ENCODE measurements at places on chromosomes 2 and 18.

GRCh38 chr2:32986480-32986879 lies 39.7 kb downstream of the LTBP1 start:
- DNase-seq, result no peak

GRCh38 chr2:241721852-241722251 lies 12.6 kb upstream of the D2HGDH start:
- no peak for DNase-seq

DNA sequence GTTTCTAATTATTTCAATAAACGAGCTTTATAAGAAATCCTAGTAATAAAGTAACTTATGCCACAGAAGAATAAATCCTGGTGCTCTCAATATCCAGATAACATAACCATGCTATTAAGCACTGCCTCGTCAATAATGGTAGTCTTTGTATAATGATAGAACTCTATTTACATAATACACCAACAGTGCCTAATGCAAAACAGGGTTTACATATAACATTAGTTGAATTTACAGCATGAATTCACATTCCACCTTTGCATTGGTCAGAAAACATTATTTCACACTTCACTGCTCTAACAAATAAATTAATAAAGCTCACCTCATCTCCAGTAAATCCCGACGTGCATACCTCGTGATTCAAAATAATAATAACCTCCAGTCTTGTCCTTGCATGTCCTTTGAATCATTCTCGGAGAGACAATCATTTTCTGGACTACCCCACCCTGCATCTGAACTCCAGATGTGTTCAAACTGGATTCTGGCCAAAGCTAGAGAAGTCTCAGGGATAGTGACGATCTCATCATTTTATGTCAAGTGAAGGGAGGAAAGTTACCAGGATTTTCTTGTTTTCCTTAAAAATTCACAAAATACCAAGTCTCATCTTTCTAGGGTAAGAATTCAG lies 189.2 kb downstream of the NCKAP5 start:
- no peak for DNase-seq

DNA sequence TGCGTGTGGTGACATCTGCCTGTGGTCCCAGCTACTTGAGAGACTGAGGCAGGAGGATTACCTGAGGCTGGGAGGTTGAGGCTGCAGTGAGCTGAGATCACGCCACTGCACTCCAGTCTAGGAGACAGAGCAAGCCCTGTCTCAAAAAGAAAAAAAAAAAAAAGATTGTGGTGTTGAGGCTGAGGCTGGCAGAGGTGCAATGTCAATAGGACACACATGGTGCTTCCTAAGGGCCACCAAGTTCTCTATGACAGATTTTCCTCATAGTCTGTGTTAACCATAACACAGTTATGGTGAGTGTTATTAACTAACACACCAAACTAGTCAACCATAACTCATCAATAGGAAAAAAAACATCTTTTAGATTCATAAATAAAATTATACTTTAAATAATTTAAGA lies 494.4 kb downstream of the TMX3 start:
- no peak for DNase-seq

DNA sequence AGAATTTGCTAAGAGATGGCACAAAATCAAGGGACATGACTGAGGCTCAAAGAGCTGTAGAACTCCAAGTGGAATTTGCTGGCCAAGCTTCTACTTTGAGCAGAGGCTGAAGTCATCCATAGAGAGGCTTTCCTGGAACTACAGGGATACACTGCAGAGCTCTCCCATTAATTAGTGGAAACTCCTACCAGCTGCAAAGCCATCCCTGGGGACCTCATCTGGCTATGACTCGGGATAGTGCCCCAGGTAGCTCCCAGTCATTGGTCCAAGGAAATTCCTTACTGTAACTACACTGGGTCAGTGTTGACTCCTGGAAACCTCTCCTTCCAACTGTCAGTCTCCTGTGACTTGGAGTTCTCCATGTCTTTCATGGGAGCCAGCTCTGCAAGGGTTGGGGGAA lies 10.5 kb upstream of the GALM start:
- no peak for DNase-seq

GRCh38 chr2:62374301-62375112 lies 131.5 kb downstream of the TMEM17 start:
- no peak for DNase-seq

DNA sequence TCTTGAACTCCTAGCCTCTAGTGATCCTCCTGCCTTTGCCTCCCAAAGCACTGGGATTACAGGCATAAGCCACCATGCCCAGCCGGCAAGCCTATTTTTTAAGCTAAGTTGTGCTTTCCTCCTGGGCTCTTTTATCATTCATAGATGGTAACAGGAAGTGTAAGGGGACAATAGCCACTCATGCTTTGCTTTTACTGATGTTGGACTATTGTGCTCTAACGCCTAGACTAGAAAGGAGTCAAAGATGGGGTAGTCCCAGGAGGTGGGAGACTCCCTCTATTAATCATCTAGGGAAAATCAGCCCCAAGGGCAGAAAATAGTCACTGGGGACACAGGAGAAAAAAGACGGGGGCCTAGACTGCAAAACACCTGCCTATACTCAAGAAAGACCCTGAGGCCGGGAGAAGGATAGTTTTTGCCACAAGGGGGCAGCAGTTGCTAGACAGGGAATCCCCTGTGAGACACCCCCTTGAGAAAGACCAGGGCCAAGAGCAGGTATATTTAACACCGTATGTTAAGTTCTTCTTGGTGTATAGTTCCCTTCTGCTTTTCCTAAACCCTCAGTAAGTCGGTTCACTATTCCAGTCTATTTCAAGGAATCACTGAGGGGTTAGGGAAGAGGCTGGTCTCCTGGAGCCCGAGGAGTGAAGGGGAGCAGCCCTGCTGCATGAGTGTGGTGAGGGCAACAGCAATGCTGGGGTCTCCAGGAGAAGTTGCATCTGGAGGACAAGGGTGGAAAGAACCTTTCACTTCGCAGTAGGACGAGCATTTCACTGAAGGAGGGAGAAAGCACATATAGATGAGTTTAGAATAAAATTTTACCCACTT lies 2.1 kb upstream of the CXCR1 start:
- DNase-seq, result peak; percentile 20

- DNase-seq, result no peak
Observed at GRCh38 chr18:785242-785641, 26.8 kb downstream of the YES1 start.

- no peak for DNase-seq
Observed at GRCh38 chr2:150280231-150280630, 207.2 kb downstream of the RND3 start.

GRCh38 chr2:105782123-105782522 lies 37.4 kb downstream of the NCK2 start:
- no peak for DNase-seq

All from GF-D8 (cell line).